Right renal pelvis (tissue), 4 donors: ENCODE measurements at places on chromosomes 2 and 18. TPM values are rescaled to one million over a fixed set of nuclear protein-coding genes. Genes with fewer than 3 reads are reported as not detected.

DNA sequence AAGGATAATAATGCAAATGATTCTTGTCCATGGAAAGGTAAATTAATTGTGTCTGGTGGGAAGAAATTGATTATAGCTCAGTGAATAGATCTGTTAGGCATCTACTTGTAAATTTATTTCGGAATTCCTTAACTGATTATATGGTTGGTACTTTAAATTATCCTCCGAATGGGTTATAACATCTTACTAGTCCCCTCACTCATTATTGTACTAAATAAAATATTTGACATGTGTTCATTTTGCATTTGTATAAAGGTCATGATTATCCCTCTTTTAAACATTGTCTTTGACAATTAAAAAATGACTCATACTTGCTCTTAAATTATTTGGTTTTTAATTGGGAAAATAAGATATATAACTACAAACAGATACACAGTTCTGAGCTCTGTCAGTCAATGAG lies 47.4 kb downstream of the CAVIN2 start:
- DNase-seq: no peak

- no peak for DNase-seq
Measured at GRCh38 chr2:69764286-69765095, 22.6 kb downstream of the ANXA4 start.

- peak; percentile 41 for DNase-seq
Measured at GRCh38 chr2:168961450-168962229, 60.5 kb downstream of the G6PC2 start.

The LIMS1 gene
- polyA plus RNA-seq: 58.5 TPM
